Transverse colon (tissue), 4 donors: ENCODE measurements at places on chromosomes 5 and 9. TPM values are rescaled to one million over a fixed set of nuclear protein-coding genes. Genes with fewer than 3 reads are reported as not detected.

- no peak for DNase-seq
Observed at GRCh38 chr5:171840066-171840465, 54.4 kb downstream of the SMIM23 start.

Gene PDZD2
- 2.0 TPM for total RNA-seq

DNA sequence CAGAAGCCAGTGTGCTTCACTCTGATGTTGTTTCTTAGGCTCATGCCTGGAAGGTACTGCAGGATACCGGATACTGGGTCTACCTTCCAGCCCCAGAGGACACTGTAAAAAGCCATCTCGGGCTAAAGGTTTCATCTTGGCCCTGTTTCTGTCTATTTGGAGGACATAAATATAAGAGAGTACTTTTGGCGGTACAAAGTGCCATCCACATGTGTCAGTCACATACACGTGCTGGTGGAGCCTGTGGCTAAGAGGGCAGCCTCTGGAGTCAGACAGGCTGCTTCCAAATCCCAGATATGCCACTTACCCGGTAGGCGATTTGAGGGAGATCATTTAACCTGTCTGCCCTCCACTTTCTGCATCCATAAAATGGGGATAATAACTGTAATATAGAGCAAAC, 160.4 kb downstream of the NR3C1 start:
- DNase-seq = no peak

DNA sequence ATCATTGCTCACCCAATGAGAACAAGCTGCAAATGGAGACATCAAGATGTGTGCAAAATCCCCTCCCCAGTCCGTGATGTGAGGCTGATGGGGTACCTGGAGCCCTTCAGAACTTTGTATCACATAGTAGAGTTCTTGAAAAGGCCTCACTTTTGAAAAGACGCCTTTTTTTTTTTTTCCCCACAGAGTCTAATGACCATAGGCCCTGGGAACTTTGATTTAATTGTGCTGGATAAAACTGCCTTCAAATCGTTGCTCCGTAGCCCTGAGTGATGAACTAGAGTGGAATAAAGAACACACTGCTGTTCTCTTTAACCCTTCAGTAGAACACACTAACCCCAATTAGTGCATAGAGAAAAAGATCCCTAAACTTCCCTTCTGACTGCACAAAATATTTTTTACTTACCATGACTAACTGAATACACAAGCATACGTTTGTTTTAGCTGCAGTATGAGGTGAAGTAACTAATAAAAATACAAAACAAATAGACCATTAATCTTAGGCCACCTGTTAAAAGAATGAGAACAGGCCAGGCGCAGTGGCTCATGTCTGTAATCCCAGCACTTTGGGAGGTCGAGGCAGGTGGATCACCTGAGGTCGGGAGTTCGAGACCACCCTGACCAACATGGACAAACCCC, 15.1 kb downstream of the PSAT1 start:
- no peak for DNase-seq

- no peak for DNase-seq
Observed at GRCh38 chr5:168934169-168934568, 355.0 kb upstream of the PANK3 start.

Gene MEGF10
- not detected for total RNA-seq

Gene ABCA2
- total RNA-seq = 204 TPM

DNA sequence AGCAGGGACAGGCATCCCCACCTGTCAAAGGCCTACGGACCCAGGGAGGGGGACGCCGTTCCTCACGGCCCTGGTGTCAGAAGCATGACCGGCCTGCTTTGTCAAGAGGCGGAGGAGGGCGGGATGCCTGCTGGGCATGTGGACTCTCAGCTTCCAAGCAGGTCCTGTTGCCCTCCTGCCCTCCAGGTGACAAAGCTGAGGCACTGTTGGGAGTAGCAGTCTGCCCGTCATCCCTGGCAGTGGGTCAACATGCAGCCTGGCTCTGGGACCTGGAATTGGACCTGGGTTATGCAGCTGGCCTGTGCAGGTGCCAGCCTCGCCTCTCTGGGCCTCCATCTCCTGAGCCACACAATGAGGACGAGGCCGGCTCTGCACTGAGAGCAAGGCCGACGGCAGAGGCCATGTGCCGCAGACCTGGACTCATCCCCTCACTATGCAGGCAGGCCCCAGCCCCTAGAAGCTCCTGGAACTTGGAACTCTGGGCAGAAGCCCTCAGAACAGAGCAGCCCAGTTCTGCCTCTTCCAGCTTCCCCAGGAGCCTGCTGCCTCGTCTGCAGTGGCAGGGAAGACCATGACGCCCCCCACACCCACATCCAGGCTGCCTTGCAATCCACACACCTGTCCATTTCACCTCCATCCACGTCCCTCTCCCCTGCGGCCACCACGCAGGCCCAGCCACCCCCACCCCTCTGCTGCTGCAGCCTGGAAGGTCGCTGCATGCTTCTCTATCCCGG, 20.8 kb upstream of the FCN1 start:
- DNase-seq = no peak

- DNase-seq = no peak
Observed at GRCh38 chr5:174614500-174615135, 109.8 kb upstream of the MSX2 start.

- no peak for DNase-seq
Observed at GRCh38 chr9:113237026-113237425, 15.7 kb downstream of the SLC31A1 start.

Gene LVRN
- not detected for total RNA-seq

DNA sequence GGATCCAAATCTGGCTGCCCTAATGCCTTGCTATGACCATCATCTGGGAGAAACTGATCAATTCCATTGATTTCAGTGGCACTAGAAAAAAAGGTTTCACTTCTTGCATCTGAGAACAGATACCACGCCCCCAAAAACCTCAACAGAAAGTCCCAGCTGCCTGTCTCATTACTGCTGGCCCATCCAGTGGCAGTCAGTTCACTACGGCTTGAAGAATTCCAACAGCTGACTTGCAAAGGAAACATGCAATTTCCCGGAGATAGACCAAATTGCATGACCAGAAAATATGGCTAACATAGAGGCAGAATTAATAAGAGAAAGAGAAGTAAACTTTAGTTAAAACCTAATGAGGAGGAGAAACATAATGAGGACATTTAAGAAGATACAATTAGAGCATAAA, 48.6 kb downstream of the UGCG start:
- no peak for DNase-seq

- DNase-seq = no peak
Observed at GRCh38 chr5:131848662-131849061, 51.8 kb upstream of the FNIP1 start.

GRCh38 chr9:81682177-81682576, 7.2 kb downstream of the TLE1 start:
- DNase-seq = no peak

- DNase-seq = no peak
Observed at GRCh38 chr9:137630126-137630525, 11.3 kb downstream of the EHMT1 start.

GRCh38 chr5:106959387-106959786, 711.4 kb downstream of the EFNA5 start:
- peak; percentile 16 for DNase-seq

- DNase-seq = no peak
Observed at GRCh38 chr5:135340568-135340967, 58.5 kb downstream of the MACROH2A1 start.

Gene AQP3
- 7.1 TPM for total RNA-seq

Gene FLT4
- total RNA-seq = 1.8 TPM

Gene MAMDC2
- total RNA-seq = 23.1 TPM
